ENCODE measurements at places on chromosomes 2 and 18.
A peak's percentile ranks its signal among the peaks of the same experiment; 100 is the strongest.

- no peak for DNase-seq
Observed at GRCh38 chr2:108911401-108911800, 77.6 kb downstream of the EDAR start.

DNA sequence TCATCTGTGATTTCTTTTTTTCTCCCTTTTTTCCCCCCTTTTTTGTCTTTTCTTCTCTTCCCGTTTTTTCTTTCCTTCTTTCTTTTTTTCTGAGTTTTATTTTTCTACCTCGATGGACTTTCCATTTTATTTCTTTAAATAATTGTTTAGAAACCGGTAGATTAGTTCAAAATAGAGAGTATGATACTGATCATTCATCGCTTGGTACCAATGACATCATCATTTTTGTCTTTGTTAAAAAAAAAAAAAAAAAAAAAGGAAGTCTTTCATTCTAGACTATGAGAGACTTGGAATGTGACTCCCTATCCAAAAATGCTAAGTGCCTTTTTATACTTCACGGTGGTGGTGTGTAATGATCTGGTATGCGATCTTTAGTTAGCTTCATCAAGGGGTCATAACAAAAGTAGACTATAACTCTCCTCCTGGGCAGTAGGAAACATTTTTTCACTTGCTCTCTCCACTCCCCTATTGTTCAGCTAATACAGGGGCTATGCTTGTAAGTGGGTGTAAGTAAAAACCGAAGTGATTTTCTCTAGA is 1517.5 kb upstream of the ZEB2 start:
- no peak for DNase-seq

DNA sequence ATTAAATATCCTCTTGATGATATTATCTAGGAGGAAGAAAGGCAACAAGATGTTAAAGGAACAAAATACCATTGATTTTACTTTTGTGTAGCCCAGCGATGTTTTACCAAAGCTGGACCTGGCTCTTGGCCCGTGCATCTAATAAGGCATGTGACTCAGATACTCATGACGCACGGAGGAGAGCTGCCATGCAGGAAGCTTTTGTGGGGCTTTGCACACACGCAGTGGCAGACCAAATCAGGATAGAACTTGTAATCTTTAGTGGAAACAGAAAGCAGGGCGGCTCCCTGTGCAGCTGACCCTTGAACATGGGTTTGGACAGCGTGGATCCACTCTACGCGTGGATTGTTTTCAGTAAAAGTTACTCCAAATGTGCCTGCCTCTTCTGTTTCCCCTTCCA is 190.0 kb downstream of the NAPG start:
- no peak for DNase-seq

GRCh38 chr2:54371460-54372065 is 84.6 kb upstream of the SPTBN1 start:
- no peak for DNase-seq

GRCh38 chr2:47562548-47562947 is 159.6 kb downstream of the MSH2 start:
- no peak for DNase-seq

GRCh38 chr2:233399306-233400225 is 45.3 kb downstream of the DGKD start:
- peak; percentile 40 for DNase-seq

- no peak for DNase-seq
Observed at GRCh38 chr2:128420776-128421175, 102.1 kb upstream of the HS6ST1 start.

GRCh38 chr2:161415034-161415986 is 787 bp upstream of the TBR1 start:
- DNase-seq, result no peak

GRCh38 chr2:68118816-68119215 is 38.9 kb upstream of the PNO1 start:
- no peak for DNase-seq

GRCh38 chr2:134248913-134249312 is 5.0 kb upstream of the MGAT5 start:
- no peak for DNase-seq

GRCh38 chr18:52008736-52009135 is 331.3 kb upstream of the DCC start:
- DNase-seq, result no peak

- DNase-seq, result no peak
Observed at GRCh38 chr18:57538614-57539013, 47.9 kb downstream of the FECH start.

DNA sequence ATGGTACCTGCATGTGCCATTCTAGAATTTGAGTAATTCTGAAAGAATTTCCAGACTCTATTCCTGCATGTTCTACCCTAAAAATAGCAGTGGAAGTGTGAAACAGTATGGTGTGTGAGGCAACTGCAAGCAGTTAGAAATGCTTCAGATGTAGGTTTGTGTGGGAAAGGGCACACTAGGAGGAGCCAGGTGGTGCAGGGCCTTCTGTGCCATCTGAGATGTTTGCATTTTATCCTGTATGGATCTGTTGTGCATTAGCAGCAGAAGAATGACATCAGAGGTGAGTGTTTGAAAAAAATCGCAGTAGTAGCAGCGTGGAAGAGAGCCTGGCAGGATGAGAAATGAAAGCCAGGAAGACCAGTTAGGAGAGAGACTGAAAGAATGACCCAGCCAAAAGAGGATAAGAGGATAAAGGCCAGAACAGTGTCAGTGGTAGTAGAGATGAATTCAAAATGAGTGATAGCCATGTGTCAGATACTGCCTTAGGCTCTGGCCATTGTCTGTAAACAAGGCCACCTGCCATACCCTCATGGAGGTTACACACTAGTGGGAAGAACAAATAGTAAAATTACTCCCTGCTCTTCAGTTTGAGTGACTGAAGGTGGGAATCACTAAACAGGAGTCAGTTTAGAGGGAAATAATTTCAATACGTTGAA is 142.2 kb downstream of the PKP4 start:
- DNase-seq, result no peak

- no peak for DNase-seq
Observed at GRCh38 chr18:68707646-68708045, 7.3 kb downstream of the TMX3 start.

- DNase-seq, result no peak
Observed at GRCh38 chr2:88538362-88538917, 85.9 kb upstream of the FOXI3 start.

- no peak for DNase-seq
Observed at GRCh38 chr2:29412197-29412925, 297.1 kb downstream of the CLIP4 start.

- DNase-seq, result no peak
Observed at GRCh38 chr2:88066543-88066942, 1.1 kb upstream of the SMYD1 start.

DNA sequence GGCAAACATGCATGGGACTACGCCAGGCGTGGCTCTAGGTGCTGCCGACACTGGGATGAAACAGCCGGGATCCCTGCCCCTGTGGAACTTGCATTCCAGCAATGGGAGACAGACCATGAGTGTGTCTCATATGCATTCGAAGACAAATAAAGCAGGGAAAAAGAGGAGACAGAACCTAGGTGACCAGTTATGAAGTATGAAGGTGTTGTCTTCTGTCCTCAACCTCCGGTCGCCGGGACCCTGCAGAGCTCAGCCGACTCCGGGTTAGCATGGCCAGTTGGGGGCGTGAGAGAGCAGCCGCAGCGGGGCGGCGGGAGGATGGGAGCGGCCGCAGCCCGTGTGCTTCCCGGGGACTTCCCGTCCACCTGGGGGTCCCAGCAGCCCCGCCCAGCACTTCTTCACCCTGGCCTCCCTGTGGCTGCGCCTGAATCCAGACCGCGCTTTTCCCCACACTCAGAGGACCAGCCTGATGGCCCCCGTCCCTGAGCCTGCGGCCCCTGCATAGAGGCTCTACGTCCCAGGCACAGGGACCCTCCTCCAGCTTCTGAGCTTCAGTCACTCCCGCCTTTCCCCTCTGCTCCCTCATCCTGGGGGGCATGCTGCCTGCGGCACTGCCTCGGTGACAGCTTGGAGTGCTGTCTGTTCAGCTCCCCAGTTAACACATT is 11.4 kb downstream of the ID2 start:
- peak; percentile 20 for DNase-seq

DNA sequence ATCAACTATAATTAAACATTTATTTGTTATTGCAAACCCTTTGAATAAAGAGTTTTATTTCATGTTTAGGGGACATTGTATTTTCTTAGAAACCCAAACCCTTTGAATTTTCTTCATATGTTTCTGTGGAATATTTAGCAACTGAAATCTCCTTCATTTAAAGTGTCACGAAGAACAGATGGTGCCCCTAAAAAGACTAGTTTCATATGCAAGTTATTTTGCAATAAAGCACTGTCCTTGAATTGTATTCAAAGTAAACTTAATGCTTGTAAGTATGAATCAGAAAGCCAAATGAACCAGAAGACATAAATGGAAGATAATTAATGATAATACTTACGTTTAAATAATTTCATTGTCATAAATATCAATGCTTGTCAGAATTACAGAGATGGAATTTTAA is 151.9 kb upstream of the CWC22 start:
- DNase-seq, result no peak

GRCh38 chr18:55272510-55273243 is 313.4 kb upstream of the CCDC68 start:
- no peak for DNase-seq

DNA sequence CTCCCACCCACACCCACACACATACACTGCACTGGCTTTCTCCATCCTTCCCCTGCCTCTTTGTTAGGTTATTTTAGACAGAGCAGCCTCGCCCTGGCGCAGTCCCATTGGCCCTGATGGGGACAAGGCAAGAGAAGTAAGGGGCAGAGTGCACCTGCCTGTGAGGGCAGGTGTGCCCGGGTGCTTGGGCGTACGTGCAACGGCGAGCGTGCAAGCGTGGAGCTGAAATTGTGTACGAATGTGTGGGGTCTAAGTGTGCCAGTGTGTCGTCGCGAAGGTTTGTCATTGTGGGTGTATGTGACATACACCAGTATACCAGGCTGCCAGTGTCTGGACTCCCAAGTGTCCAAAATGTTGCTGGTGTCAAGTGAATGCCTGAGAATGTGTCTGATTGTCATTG is 544 bp downstream of the LRATD1 start:
- DNase-seq, result no peak

GRCh38 chr2:218022131-218022850 is 19.5 kb upstream of the TNS1 start:
- DNase-seq, result no peak

DNA sequence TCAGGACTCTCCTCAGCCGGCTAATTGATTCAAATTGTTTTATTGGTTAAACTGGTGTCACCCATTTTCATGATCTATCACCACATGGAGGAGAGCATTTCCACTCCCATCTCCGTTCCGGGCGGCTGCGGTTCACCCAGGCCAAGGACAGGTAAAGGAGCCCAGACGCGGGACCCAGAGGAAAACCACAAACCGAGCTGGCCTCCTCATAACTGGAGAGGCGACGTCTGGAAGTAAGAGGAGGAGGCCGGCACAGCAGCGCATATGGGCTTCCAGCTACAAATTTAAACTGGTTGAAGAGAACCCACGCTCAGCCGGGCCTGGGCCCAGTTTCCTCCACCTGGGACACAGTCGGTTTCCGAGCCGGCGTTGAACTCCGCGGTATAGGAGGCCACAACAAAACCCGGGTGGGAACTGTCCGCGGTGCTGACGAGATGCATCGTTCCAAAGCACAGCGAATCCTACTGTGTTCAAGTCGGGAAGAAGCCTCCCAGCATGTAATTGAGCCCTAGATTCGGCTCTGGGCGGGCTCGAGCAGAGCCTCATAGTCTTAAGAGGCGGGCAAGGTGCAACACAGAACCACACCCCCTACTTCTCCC is 3.0 kb upstream of the SKOR2 start:
- DNase-seq, result no peak

GRCh38 chr18:56083097-56083521 is 495.1 kb upstream of the TCF4 start:
- DNase-seq, result no peak

- no peak for DNase-seq
Observed at GRCh38 chr18:8367217-8367988, 241.8 kb upstream of the RAB12 start.

DNA sequence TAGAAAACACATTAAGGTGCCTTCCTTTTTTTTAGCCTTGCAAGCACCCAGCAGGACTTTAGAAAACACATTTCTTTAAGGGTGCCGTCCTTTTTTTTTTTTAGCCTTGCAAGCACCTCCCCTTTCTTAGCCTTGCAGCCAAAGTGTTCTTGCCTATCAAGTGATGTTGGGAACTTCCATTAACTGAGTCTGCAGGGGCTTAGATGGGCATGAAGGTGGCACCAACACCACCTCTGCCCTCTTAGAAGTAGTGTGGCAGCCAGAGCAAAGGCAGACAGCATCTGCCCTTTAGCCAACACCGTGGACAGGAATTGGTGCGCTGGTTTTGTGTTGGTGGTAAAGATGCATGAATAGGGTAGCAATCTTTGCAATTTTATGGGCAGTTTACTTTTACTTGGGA is 211.6 kb upstream of the SP5 start:
- DNase-seq, result no peak
